ENCODE measurements at places on chromosomes 3 and 15.

- DNase-seq, result peak; percentile 13
Observed at GRCh38 chr3:10334459-10334858, 13.5 kb upstream of the SEC13 start.

DNA sequence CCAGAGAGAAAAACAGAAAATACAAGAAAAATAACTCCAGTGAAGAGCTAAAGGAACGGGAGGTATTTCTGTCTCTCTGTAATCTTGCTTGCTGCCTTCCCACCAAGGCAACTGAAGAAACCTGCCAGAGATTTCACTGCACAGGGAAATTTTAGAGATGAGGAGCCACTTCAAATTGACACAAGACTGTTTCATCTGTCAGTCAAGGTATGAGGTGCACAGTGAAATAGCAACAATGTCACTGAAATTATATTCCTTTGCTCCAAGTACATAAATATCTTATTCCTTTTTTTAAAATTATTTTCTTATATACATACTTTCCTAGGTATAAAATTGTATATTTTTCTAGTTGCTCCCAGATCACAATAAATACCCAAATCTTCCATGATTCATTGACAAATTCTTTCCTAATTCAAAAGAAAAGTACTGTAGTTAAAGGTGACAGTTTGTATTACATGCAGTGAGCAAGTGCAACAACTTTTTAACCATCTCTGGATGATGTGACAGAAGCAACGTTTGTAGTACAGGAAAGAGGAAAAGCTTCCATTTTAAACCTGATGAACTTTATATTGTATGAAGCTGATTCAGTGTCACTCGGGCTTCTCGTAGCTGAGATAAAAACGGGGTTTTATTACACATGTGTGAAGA lies 563.4 kb downstream of the TUSC7 start:
- DNase-seq, result no peak

GRCh38 chr3:195254454-195255175 lies 16.3 kb downstream of the XXYLT1 start:
- DNase-seq, result no peak

- DNase-seq, result no peak
Observed at GRCh38 chr15:55868707-55869106, 124.7 kb downstream of the NEDD4 start.

DNA sequence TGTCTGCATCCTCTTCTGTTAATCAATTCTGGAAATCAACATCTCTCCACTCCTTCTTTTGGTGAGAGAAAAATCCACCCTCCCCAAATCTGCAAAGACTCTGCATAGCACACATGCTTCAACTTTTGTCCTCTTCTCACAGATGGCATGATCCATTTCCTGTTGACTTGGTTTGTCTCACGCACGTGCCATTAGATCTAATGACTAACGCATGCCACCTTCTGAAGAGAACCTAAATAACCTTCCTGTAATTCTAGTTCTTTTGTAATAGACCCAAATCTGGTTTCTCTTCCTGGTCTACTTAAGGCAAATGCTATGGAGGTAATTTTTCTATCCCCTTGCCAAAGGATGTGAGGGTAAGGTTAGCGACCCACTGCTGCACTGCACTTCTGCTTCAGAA lies 51.0 kb upstream of the ATOSA start:
- DNase-seq, result peak; percentile 29

DNA sequence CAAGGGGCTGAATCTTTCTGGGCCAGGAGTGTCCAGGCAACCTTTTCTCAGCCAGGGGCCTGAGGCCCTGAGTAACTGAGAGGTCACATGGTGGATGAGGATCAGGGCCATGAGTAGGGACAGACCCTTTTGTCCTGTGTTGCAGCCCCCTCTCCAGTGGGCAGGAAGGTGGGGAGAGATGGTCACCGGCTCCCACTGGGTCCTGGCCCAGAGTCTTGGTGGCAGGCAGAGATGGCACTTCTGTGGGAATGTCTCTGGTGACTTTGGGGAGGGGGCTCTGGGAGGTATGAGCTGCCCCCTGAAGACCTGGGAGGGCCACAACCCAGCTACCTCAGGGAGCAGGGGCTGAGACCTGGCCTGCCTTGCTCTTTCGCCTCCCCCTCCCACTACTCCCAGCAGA lies 6.8 kb downstream of the ESYT3 start:
- DNase-seq, result no peak

GRCh38 chr3:42228796-42229195 lies 37.2 kb downstream of the CCK start:
- no peak for DNase-seq

DNA sequence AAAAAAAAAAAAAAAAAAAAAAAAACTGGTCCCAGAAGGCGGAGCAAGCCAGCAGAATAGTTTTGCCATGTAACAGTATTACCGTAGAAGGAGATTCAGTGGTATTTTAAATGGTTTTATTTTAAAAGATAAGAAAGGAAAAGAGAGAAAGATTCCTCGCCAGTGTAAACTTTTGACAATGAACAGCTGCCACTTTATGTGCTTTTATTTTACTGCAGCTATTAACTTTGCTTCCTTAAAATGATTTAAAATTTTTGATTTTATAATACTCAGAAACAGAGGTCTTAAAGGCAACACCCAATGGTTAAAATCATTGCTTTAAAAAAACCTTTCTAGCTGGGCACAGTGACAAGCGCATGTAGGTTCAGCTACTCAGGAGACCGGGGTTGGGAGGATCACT lies 46.8 kb downstream of the TMCO5A start:
- DNase-seq, result no peak

- no peak for DNase-seq
Observed at GRCh38 chr3:40875581-40875980, 323.7 kb upstream of the CTNNB1 start.

Data from activated CD4-positive, alpha-beta T cell treated with anti-CD3 and anti-CD28 coated beads for 48 hours (primary cell).